Fibroblast of lung (primary cell): ENCODE measurements at places on chromosomes 4 and X. TPM values are rescaled to one million over a fixed set of nuclear protein-coding genes. Genes with fewer than 3 reads are reported as not detected.

- DNase-seq, result no peak
Measured at GRCh38 chr4:31983246-31983645, 1263.1 kb downstream of the PCDH7 start.

- DNase-seq, result no peak
Measured at GRCh38 chr4:16725252-16725651, 173.2 kb downstream of the LDB2 start.

The LRIT3 gene
- total RNA-seq, result under 0.01 TPM in 2 replicates

The GAB3 gene
- total RNA-seq, result 4.1 and 6.4 TPM in 2 replicates

The GYPB gene
- not detected in 2 replicates for total RNA-seq

- DNase-seq, result no peak
Measured at GRCh38 chr4:7963691-7964090, 24.0 kb upstream of the AFAP1 start.

GRCh38 chr4:1445716-1446445 lies 39.6 kb upstream of the NKX1-1 start:
- DNase-seq, result no peak

DNA sequence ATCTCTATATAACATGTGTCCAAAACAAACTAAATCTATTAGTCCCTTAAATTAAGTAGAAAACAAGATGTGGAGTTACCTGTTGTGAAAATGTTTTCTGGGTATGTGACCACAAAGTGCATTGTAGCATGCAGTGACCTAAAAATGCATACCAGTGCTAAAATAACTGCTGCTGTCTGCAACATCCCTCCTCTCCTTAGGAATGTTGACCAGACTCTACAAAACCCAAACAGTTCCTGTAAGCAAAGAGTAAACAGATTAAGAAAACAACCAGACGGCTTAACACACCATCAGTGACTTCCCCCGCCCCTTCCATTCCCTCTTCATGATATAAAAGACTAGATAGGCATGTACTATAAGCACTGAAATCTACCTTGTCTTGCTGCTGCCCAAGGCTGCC lies 15.8 kb upstream of the RAB33B start:
- DNase-seq, result no peak

GRCh38 chr4:109942292-109942926 lies 29.7 kb downstream of the EGF start:
- no peak for DNase-seq

DNA sequence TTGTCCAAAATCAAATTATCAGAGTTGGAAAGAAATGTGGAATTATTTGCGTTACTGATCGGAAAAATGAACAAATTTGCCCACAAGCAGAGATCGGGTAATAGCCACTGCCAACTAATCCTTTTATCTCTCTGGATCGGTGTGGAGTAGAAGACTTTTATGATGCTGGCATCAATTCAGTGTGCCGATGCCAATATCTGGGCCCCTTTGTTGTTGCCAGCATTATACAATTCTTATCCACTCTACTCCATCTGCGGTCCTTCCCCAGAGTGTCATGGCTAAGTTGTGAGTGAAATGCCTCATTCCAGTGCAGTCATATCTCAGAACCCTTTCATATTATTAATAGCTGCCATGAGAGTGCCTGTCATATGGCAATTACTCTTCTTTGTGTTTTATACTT lies 660.2 kb downstream of the ADGRL3 start:
- DNase-seq, result no peak

The SPATA18 gene
- total RNA-seq, result 17.7 and 20.5 TPM in 2 replicates

The SAP30 gene
- 33.4 and 101 TPM in 2 replicates for total RNA-seq

GRCh38 chr4:98352396-98352795 lies 91.2 kb downstream of the RAP1GDS1 start:
- peak; percentile 25 for DNase-seq

- peak; percentile 61 for DNase-seq
Measured at GRCh38 chrX:143854006-143854405, 29.9 kb upstream of the UBE2NL start.

The SLC4A4 gene
- total RNA-seq, result 9.8 and 12.2 TPM in 2 replicates

The CXCL1 gene
- 1.5 and 2.3 TPM in 2 replicates for total RNA-seq

- DNase-seq, result peak; percentile 88
Measured at GRCh38 chr4:153497988-153498967, 32.1 kb downstream of the TMEM131L start.

GRCh38 chrX:116267511-116268040 lies 97.0 kb downstream of the AGTR2 start:
- peak; percentile 56 for DNase-seq

DNA sequence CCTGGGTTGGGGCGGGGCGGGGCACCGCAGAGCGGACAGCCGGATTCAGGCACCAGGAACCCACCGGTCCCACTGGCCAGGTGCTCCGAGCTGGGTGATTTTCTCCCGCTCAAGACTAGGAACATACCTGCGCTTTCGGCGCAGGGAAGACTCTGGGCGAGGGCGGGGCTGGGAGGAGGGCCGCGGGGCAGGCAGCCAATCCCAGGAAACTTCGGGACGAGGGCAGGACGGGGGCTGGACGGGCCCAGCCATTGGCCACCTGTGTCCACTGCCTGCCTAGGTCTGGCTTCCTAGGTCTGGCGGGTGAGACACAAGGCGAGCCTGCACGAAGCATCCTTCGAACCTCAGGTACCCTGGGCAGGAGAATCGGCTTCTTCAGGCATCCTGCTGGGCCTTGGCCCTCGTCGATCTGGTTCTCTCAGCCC lies 274 bp upstream of the ERVMER34-1 start:
- DNase-seq, result no peak

The DLG3 gene
- 20.0 and 24.6 TPM in 2 replicates for total RNA-seq

DNA sequence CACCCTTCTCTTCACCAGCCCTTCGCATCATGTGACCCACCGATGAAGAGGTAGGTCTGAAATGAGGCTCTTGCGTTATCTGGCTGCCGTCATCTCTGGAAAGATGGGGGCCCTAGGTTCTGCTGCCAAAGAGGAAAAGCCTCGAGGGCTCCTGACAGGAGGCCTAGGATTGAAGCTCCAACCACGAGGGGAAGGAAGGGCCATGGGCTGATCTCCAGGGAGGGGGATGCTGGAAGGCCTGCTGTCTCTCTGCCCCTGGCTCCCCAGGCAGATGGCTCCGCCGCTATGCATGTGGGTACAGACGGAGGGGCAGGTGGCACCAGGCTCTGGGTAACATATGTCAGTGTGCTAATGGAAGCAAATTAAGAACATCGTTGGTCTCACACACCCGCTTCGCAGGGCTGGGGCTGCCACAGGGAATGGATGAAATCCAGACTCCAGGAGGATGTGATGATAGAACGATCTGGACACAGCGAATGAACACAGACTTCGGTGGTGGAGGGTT lies 44.9 kb downstream of the AFAP1 start:
- no peak for DNase-seq

The POU4F2 gene
- not detected in 2 replicates for total RNA-seq

- DNase-seq, result peak; percentile 64
Measured at GRCh38 chr4:181870326-181870725, 372.9 kb upstream of the TENM3 start.

DNA sequence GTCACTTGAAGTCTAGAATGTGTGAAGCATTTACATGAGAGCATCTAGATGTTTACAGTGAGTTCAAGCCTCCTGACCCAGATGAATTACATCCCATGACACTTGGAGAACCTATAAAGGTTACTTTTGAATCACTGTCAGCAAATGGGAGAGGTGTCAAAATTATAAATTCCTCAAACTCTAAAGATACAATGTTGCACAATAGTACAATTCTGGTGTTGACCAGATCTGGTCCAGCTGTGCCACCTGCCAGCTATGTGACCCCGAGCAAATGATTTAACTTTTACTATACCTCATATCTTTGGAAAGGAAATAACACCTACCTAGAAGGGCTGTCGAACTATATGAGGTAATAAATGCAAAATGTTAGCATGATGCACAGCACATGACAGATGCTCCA lies 69.8 kb downstream of the JADE1 start:
- no peak for DNase-seq

The MAGEA10 gene
- total RNA-seq, result not detected in 2 replicates

DNA sequence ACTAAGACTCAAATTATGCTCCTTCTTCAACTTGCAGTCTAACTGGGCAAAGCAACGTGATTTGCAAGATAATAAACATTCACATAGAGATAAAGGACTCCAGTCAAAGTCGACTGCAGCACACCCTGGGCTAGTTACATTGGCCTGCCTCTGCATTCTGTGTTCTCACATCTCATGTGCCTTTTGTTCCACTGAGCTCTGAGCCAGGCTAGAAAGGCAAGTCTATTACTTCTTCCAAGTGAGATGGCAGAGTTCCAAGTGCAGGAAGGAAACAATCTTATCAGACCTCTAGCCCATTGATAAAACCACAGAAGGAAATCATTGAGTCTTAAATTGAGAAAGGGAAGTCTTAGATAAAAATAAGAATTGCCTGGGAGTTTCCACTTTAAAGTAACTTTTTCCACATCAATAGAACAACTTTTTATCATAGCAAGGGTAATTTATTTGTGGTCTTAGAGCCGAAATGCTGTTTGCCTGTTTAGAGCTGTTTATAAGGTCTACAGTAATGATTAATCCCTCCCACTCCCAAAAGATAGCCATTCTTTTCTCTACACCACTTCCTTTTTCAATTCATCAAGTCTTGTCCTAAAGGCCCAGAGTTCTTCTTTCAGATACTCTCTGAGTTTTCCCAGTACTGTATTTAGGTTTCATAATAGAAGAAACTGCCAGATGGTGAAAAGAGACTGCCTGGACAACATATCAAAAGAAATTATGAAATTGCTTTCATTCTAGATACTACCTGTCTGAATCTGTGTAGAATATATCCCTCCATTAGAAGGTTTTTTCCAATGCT lies 200.2 kb downstream of the GUCY2F start:
- no peak for DNase-seq
